ENCODE measurements at places on chromosomes 1 and 21. TPM values are rescaled to one million over a fixed set of nuclear protein-coding genes. Genes with fewer than 3 reads are reported as not detected.

SPRR2E gene
- total RNA-seq: 1.2 TPM

SERINC2 gene
- 45.4 TPM for total RNA-seq

GJA9 gene
- total RNA-seq: not detected

PLA2G2D gene
- total RNA-seq: not detected

ADPRS gene
- 31.6 TPM for total RNA-seq

NUDT17 gene
- 5.3 TPM for total RNA-seq

ADAM30 gene
- total RNA-seq: not detected

SH2D1B gene
- not detected for total RNA-seq

PGBD5 gene
- total RNA-seq: 1.2 TPM

UMODL1 gene
- not detected for total RNA-seq

OLIG1 gene
- total RNA-seq: not detected

CD247 gene
- total RNA-seq: 0.36 TPM

GRCh38 chr1:234584420-234584805 lies 25.6 kb downstream of the IRF2BP2 start:
- DNase-seq: no peak

- DNase-seq: no peak
These were observed 11.6 kb upstream of the CTRC start for GRCh38 chr1:15426492-15427279.

DNA sequence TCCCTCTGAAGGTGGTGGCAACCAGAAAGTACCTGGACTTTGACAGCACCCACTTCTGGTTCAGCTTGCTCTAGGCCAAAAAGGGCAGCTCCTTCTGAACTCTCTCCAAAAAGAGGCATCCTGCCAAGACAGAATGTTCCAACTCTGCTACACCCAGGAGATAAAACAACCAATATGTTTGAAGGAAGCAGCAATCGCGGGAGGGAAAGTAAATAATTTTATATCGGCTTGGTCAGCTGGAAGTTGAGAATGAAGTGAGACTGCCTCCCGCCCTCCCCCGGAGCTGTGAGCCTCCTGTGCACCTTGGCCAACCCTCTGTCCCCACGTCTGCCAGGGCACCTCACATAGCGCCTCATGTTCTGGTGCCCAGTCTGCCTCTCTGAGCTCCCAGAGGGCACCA lies 130.3 kb upstream of the ATP1A1 start:
- DNase-seq: no peak

- DNase-seq: no peak
These were observed 174.3 kb upstream of the LMO4 start for GRCh38 chr1:87154384-87154783.

- DNase-seq: no peak
These were observed 12.2 kb upstream of the PRXL2B start for GRCh38 chr1:2574350-2574749.

DNA sequence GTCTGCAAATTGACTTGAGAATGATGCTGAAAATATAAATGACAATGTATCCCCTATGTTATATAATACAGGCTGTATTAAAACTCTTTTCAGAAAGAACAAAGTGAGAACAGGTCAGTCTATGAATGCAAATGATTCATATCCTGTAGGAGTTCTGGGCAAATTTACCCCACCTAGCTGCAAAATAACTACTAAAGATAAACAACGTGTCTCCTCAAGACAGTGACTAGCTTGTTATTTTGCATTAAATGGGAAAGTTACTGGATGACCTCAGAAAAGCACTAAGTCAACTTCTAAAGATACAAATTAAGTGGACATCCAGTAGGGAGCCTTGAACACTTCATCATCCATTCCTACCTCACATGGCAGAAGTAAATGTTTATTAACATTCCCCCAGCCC lies 11.1 kb downstream of the RNF19B start:
- no peak for DNase-seq

DNA sequence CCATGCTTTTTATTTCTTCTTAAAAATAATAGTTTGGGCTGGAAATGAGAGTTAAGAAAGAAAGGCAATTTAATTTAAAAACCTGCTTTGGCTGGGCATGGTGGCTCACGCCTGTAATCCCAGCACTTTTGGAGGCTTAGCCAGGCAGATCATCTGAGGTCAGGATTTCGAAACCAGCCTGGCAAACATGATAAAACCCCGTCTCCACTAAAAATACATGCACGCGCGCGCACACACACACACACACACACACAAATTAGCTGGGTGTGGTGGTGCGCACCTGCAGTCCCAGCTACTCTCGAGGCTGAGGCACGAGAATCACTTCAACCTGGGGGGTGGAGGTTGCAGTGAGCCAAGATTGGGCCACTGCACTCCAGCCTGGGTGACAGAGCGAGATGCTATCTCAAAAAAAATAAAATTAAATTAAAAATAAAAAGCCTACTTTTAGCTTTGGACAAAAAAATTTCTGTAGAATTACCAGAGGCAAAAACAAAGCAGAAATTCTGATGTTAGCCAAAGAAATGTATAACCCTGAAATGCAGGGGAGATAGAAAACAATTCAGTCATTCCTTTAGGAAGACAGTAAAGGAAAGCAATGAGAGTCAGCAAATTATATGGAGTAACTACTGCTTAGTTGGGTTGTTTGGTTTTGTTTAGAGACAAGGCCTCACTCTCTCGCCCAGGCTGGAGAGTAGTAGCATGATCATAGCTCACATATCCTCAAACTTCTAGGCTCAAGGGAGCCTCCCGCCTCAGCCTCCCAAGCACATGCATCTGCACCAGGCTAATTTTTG lies 15.7 kb upstream of the IPP start:
- DNase-seq: no peak

GRCh38 chr1:236281198-236281653 lies 532 bp downstream of the ERO1B start:
- peak; percentile 55 for DNase-seq

GRCh38 chr1:214009423-214010196 lies 21.8 kb downstream of the PROX1 start:
- DNase-seq: no peak

GRCh38 chr1:44031252-44032169 lies at the start of gene SLC6A9:
Gene SLC6A9 (minus strand): TSS chr1:44031462. CDS start chr1:44024277, 7,185 bp downstream.
- peak; percentile 78 for DNase-seq

- DNase-seq: no peak
These were observed 95.9 kb upstream of the RUNX1 start for GRCh38 chr21:35144978-35145377.
